Left renal pelvis (tissue), 4 donors: ENCODE measurements at places on chromosomes 5 and 9.

GRCh38 chr5:68500813-68501212 lies 285.3 kb downstream of the PIK3R1 start:
- DNase-seq, result no peak

DNA sequence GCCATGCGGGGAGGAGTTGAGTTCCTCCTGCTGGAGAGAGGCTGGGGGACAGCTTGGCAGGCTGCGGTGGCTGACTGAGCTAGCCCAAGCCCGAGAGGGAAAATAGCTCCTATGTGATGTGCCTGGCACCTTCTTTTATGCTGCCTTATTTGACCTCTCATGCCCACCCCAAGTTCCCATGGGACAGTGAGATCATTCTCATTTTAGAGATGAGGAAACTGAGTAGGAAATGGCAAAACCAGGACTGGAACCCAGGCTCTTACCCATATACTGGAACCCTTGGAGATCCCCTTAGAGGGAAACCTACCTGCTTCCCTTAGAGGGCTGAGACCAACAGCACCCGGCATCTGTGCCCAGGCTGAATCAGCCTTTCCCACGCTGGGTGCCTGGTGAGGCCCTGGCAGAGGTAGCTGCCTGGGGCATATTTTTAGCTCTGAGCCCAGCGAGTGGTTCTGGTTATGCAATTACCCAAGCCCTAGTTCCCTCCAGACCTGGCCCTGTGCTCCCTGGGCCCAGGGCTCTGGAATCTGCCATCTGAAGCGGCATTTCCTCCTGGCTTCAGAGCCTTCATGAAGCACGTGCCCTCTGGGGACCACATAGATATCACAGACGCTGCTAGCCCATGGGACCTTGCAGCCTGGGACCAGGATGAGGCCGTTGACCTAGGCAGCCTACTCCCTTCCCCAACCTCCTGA lies 23.6 kb downstream of the COL27A1 start:
- no peak for DNase-seq

DNA sequence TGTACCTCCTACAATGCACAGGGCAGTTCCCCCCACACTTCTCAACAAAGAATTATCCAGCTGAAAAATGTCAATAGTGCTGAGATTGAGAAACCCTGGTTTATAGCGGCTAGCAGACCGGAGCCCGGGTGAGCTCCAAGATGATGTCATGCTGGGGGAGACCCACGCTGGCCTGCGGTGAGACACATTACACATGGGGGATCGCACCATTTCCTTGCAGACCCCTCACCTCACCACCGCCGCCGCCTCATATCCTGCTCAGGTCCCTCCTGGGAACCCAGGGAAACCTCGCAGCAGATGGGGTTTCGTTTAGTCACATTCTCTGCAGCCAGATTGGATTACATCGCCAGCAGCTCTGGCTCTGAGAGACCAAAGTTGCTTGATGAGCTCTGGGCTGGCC lies 14.7 kb upstream of the TNC start:
- no peak for DNase-seq

DNA sequence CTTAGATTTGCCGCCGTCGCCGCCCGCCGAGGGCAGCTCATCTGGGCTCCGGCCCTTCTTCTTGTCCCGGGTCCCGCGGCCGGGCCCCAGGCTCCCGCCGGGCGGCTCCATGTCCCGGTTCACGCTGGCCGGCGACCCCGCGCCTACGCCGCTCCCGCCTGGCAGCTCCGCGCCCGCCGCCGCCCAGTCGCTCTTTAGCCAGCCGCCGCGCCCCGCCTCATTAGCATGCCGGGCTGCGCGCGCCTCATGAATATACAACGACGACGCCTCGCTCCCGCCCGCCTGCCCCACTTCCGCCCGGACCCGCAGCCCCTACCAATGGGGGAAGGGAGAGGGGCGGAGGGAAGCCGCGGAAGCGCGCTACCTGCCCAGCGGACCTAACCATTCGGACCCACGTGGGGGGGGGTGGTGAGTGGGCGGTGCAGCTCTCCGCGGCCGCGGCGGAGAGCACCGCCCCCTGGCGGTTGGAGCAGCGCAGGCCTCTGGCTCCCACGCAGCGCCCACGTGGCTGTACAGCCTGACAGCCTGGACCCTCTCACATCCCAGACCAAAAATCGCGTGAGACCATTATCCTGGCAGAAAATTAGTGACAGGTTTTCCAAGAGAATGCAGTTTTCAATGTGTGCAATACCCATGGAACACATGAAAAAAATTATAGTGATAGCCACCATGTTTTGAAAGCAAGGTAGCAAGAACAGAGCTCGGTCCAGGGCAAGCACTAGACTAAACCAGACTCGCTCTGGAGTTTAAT lies at the start of gene DIAPH1:
DIAPH1 (minus strand) TSS at position 197 of the 751 bp plus-strand sequence; CDS start at position 111, 86 bp downstream.
- DNase-seq, result peak; percentile 88

GRCh38 chr9:137027369-137028262 lies at the start of gene ABCA2:
Gene ABCA2 (minus strand): TSS chr9:137028237. CDS start chr9:137028140, 97 bp downstream.
- no peak for DNase-seq

DNA sequence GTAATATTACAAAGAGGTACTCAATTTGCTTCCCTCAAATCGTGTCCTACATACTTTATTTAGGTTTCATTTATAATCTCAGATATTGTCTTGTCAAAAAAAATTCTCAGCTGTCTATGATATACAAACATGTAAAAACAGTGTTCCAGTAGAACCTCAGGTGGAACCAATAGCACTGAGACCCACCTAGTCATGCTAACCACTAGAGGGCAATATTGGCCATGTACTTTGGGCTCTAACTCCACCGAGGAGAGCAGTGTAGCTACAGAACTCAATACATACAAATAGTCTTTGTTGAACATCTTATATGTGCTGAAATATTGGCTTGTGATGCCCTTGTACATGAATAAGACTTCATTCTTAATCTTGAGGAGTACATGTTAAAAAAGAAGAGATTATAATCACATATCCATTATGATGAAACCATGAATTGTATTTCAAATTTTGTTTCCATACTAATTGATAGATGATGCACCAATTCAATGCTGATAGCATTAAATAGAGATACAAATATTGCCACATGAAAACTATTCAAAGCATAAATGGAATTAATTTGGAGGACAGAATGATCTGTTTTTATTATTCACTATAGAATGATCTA lies 71.2 kb upstream of the CNTLN start:
- no peak for DNase-seq

DNA sequence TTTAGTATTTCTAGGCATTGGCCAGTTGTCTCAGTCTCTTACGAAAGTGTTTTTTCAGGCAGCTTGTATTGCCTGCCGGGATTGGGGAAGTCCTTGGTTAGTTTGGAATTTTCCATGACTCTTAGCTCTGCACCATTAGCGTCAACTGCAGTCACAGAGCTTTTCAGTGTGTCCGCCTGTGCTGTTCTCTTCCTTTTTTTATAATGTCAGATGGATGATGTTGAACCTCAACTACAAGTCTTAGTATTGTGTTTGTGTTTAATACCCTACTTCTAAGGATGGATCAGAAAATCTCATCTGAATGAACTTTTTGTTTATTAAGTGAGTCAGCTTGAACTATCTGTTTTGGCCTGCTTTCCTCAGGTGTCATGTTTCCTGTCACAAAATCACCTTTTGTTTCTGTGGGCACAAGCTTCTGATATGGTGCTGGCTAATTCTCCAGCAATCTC lies 33.1 kb downstream of the ATP6V0E1 start:
- DNase-seq, result no peak
